SK-N-MC (cell line): ENCODE measurements at places on chromosomes 7 and 10.

DNA sequence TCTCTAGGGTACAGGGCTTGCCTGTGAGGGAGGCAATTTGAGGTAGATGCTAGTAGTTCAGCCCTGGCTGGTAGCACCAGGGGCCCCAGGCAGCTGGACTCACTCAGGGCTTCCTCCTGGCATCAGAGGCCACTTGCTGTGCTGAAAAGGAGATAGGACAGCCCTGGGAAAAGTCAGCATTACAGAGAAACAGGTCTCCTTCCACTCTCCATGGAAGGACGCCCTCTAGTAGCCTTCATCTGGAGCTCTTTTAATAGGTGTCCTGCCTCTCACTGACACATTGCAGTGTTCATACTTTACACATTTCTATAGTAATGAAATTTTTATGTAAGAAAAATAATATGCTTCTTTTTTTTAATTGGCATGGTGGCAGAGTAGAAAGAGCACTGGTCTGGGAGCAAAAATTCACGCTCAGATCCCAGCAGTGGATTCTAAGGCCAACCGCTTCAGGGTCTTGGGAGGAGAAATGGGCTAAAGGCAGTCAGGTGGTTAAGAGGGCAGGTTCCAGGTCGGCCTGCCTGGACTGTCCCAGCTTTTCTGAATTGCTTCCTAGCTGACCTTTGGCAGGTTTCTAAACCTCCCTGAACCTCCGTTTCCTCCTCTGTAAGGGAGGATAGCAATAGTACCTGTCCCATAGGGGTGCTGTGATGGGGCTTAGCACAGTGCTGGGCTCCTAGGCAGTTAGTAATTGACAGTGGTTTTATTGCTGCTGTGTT is 35.8 kb downstream of the AIFM2 start:
- no peak for DNase-seq

DNA sequence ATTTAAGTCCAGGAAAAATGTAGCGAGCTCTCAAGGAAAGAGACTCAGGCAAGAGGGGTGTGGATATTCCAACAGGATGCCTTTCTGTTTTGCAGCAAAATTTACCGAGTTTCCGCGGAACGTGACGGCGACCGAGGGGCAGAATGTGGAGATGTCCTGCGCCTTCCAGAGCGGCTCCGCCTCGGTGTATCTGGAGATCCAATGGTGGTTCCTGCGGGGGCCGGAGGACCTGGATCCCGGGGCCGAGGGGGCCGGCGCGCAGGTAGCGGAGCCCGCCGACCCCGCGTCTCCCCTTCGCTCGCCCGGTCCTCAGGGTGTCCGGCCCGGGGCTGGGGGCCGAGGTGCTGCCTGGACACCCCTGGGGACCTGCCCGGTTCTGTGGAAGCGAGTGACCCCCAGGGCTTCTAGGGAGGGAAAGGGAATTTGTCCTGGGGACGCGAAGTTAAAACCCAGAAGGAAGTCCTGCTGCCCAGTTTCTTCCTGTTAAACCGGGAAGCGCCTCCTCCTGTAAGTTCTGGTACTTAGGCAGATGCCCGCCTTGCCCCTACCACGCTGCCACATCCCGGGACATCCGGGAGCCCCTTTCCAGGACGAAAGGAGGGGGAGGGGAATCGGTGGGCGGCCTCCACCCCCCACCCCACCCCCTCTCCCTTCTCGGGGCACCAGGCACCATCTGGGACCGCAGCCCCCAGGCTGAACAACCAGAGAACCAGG is 2.5 kb downstream of the VSTM2A start:
- no peak for DNase-seq

- no peak for DNase-seq
These were observed 1150.3 kb downstream of the TYW1 start for GRCh38 chr7:68146983-68147382.

GRCh38 chr7:67484244-67484751 is 487.7 kb downstream of the TYW1 start:
- DNase-seq: peak; percentile 59

- DNase-seq: no peak
These were observed 123.4 kb downstream of the REEP3 start for GRCh38 chr10:63644418-63645142.
